ENCODE measurements at places on chromosomes 12 and 14.

DNA sequence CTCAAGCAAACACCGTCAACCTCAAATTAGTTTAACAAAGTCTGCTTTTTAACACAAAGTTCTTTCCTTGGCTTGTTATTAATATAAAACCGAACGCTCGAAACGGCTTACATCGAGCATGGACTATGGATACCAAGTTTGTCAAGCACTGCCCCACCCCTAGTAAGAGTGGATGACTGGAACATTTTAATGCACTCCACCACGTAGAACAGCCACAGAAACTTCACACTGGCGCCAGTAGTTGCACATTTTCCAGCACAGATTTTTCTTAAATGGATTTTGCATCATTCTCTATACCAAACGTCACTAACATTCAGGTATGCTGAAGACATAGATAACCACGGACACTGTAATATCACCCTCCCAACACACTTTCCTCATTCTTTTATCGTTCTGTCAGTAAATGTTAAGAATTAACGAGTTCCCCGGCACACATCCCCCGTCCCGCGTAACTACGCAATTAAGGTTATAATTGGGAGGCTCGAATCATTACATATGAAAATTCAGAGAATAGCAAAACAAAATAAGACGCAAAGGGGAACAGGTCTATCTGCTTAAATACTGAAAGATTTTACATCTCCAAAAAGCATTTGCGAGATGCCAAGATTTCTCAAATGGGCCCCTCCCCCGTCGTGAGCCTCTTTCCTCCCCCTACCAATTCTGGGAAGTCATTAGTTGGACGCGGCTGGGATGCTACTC lies 990 bp downstream of the FERMT2 start:
- no peak for DNase-seq

DNA sequence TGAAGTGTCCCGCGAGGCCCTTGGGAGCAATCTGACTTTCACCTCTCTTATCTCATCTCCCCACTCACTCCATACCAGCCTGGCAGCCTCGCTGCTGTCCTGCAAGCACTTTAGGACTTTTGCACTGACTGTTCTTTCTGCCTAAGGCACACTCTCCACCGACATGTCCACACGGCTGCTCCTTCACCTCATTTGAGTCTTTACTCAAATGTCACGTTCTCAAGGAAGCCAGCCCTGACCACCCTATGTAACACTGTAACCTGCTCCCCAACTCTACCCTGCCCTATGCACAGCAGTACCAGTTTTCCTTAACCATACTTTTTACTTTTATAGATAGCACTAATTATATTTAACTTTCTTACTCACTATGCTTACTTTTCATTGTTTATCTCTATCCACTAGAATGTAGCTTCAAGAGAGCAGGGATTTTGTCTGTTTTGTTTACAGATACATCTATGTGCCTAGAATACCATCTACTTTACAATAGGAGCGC lies 32.0 kb downstream of the PRKD1 start:
- DNase-seq: no peak

GRCh38 chr14:34039428-34040047 lies 88.7 kb upstream of the EGLN3 start:
- DNase-seq: no peak

DNA sequence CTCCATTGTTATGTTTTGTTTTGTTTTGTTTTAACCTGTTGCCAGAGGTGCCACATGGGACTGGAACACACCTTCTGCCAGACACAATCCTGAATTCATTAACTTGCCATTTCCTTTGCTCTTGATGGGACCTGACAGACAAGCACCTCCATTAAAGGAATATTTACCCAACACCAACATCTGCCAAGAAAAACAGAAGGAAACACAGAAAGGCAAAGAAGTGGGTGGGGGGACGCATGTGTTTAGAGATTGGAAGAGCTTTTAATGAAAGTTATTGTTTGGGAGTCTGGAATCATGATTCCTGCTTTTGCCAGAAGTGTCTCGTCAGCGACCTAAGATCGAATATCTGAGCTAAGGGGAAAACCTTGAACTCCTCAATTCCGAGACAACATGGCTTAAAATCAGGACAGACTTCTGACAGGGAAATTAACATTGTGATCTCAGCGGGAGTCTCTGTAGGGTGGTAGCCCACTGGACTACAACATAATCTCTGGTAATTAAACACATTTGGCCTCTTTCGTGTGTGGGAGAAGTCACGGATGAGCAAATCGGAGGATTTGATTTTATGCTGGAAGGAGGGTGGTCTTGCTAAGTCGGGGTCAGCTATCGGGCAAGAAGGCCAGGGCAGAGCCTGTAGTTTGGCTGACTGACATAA lies 210.4 kb upstream of the FAR2 start:
- DNase-seq: peak; percentile 35

- DNase-seq: no peak
Measured at GRCh38 chr14:103763730-103764488, 48.3 kb downstream of the ZFYVE21 start.

DNA sequence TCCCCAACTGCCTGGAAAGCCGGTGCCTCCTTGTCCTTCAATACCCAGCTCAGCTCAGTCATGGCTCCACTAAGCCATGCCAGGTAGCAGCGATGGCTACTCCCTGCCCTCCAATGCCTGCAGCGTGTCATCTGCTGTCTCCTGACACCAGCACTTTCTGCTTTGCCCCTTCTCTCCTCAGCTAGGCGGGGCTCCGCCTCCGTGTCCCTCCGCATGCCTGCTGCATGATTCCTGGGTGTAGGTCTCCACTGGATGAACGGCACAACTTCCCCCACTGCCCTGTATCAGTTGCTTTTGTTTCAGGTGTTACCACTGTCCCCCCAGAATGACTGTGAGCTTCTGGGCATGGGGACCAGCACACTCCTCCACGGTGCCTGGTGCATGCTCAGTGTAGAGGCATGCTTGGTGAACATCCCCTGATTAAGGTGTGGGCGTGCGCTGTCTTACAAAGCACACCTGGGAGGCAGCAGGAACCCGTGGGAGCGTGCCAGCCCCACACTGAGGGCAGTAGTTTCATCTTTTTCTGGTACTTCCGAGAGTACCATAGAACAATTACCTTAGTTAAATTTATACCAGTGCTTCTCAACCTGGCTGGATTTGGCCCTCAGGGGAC lies 179.4 kb upstream of the PRMT8 start:
- no peak for DNase-seq

DNA sequence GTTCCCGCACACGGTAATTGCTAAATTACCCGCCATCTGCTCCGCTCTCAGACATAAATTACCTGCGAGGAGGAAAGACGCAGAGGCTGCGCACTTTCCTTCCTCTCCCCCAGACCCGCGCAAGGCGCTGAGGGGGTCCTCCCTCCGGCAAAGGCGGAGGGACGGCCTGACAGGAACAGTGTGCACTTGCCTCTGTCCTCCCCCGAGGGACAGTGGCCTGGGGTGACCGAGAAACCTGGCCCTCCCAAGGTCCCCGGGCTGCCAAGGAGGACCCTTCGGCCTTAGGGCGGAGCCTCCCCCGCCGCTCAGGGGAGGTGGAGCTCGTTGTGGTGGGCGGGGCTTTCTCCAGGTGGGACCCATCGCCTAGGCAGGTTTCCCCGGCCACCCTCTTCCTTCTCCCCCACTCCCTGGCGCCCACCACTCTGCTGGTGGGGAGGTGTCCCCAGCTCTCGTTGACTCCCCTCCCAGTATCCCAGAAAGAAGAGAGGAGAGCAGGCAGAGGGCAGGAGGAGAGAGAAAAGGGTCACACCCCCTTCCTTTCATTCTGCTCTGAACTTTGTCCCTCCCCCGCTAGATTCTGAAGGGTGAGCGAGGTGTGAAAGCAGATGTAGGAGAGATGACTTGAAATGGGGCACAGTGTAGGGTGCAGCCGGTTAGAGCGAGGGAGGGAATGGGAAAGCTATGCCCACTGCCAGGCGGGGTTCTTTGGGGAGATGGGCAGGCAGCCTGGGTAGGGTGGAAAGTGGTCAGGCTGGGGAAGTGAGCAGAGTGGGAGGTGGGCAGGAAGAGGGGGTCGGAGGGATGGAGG lies 11.4 kb upstream of the CALCOCO1 start:
- no peak for DNase-seq

DNA sequence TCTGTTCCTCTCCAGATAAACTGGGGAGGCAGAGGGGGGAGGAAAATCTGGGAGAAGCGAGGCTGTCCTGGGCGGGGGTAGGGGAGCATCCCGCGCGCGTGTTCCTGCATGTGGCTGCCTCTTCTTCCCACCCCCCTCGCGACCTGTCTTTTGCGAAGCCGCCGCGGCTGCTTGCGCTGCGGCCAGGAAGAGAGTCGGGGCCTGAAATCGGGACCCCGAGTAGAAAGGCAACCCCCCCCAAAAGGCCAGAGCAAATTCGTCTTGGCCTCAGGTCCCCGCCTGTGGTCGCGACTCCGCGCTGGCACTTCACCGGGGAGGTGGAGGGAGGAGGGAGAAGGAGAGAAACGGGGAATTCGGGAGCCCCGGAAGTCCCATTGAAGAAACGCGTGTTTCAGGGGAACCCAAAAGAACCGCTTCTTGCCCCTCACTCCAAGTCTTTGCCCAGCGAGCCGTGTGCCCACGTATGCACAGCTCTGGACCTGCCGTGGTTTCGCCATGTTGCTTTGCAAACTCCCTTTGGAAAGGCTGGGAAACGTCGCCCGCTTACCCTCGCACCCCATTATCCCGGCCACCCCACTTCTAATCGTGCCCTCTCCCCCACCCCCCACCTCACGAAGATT lies 944 bp downstream of the CCND2 start:
- DNase-seq: no peak

All from AG09319 (cell line).